ENCODE measurements at places on chromosomes 13 and 19.

DNA sequence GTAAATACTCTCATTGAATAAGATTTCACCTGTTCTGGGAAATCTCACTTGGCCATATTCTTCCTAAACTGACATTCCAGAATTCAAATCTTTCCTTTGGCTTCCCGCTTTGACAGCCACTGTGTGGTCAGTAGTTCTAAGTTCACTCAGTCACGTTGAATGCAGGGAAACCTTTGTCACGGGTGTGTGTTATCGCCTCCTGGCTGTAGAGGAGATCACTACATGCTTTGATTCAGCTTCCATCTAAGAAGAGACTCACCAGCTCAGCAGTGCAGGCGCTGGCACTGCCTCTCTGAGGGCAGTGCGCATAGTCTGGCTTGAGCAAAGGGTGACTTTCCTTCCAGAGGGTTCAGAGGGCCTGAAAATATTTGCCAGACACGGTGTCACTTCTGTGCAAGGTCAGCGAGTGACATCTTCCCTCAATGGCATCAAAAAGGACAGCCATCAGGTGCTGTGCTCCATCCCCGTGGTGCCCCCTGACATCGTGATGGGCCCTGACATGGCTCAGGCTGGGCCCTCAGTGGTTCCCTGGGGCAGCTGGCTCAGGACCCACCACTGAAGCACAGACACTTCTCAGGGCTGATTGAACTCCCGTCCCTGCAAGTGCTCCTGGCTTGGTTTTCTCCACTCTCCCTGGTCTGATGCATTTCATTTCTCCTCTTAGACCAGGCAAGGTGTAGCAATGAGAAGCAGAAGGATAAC lies 635.4 kb upstream of the ARGLU1 start:
- no peak for DNase-seq

DNA sequence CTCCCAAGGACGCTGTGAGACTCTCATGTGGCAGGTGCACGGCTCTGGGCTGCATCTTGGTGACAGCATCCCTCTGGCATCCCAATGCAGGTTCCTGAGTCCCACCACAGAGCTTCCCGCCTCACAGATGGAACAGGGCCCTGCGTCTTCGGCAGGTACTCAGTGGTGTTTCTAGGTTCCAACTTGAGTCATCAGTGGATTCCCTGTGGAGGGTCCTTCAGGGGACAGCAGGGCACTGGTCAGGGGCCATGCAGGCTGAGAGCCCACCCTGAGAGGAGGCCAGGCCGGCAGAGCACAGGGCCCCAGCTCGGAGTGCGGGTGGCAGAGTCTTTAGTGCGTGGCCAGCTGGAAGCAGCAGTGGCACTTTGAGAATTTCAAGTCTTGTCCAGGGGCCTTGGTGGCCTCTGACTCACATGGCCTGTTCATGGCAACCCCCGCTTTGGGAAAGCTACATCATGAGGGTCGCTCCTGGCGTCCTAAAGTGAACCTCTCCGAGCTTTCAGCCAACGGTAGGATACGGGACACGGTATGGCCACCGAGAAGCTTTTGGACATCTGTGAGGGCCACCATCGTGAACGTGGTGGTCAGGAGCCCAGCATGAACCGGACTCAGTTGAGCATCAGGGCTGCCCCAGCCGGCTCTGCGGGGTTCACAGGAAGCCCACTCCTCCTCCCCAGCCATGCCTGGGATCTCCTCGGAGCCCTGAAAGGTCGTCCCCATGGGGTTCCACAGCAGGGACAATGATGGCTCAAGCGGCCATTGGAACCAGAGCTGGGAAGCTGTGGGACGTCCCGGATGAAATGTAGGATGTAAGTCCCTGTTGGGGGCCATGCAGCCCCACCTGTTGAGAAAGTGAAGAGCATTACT lies 72.0 kb upstream of the MCF2L start:
- DNase-seq, result no peak

- no peak for DNase-seq
These were observed 115.9 kb downstream of the RFC3 start for GRCh38 chr13:33933810-33934209.

GRCh38 chr13:112761701-112762689 lies 72.2 kb downstream of the ATP11A start:
- peak; percentile 21 for DNase-seq

GRCh38 chr19:49567861-49568441 lies 12.4 kb downstream of the NOSIP start:
- DNase-seq, result no peak
